Retinal pigment epithelial cell (primary cell): ENCODE measurements at places on chromosomes 12 and 14.
A peak's percentile ranks its signal among the peaks of the same experiment; 100 is the strongest.

GRCh38 chr12:42589465-42590329 is at the start of gene PRICKLE1:
Gene PRICKLE1, minus strand, starts transcription at chr12:42589746. Its CDS starts 117,230 bp downstream, at chr12:42472516.
- DNase-seq = no peak

GRCh38 chr14:90569606-90570387 is 173.0 kb downstream of the CALM1 start:
- DNase-seq = no peak

GRCh38 chr12:120363274-120363855 is 5.6 kb downstream of the MSI1 start:
- no peak for DNase-seq

DNA sequence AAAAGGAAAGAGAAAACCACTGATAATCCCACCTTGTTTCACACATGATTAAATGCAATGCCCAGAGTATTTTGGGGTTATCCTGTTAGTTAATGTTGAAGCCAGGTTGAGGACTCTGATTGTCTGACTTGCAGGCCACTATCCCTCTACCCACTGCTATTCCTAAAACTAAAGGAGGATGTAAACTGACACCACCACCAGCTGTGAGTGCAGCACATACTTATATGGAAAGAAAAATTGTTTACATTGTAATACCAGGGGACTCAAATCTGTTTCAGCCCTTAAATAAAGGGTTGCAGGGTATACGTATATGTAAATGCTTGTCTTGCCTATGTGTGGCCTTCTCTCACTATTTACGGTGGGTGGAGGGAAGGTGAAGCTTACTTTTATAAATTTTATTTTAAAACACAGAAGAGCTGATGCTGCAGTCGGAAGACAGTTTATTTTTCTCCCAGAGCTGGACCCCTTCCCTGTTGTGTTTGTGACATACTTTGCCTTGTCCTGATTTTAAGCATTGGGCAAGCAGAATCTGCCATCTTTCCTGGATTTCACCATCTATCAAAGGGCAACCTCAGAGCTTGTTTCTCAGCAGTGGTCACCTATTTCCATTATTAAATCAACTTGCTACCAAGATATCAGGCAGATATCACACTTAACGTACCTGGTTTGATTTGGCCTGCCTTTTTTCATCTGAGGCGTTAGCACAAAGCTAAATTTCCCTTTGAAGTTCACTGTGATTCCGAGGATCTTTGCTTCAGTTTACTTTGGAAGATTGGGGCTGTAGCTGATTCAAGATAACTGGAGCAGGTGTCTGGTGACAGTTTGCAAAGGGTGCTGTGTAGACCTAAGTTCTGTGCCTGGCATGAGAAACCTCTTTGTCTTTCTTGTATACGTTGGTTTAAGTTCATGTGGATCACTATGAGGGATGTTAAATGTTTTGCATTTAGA is 25.2 kb downstream of the DAAM1 start:
- DNase-seq = no peak

DNA sequence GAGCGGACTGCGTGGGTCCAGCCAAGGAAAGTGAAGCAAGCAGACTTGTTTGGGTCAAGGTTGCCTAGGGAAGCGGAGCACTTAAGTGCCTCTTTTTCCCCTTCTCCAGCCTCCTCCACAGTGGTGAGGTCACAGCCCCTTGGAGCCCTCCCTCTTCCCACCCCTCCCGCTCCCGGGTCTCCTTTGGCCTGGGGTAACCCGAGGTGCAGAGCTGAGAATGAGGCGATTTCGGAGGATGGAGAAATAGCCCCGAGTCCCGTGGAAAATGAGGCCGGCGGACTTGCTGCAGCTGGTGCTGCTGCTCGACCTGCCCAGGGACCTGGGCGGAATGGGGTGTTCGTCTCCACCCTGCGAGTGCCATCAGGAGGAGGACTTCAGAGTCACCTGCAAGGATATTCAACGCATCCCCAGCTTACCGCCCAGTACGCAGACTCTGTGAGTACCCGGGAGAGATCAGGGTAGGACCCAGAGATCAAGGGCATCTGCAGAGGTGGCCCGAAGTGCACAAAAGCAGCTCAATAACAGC is at the start of gene TSHR:
Gene TSHR (plus strand): TSS at position 206 of the 526 bp plus-strand sequence. CDS start 60 bp downstream, at position 266.
- DNase-seq = no peak

- no peak for DNase-seq
These were observed 2.5 kb upstream of the SALL2 start for GRCh38 chr14:21528381-21529348.

- no peak for DNase-seq
These were observed 21.7 kb downstream of the BORCS5 start for GRCh38 chr12:12378616-12379015.

- no peak for DNase-seq
These were observed 369.3 kb downstream of the NUAK1 start for GRCh38 chr12:105769486-105769885.

GRCh38 chr12:124426594-124427555 is 132.0 kb downstream of the RFLNA start:
- no peak for DNase-seq

DNA sequence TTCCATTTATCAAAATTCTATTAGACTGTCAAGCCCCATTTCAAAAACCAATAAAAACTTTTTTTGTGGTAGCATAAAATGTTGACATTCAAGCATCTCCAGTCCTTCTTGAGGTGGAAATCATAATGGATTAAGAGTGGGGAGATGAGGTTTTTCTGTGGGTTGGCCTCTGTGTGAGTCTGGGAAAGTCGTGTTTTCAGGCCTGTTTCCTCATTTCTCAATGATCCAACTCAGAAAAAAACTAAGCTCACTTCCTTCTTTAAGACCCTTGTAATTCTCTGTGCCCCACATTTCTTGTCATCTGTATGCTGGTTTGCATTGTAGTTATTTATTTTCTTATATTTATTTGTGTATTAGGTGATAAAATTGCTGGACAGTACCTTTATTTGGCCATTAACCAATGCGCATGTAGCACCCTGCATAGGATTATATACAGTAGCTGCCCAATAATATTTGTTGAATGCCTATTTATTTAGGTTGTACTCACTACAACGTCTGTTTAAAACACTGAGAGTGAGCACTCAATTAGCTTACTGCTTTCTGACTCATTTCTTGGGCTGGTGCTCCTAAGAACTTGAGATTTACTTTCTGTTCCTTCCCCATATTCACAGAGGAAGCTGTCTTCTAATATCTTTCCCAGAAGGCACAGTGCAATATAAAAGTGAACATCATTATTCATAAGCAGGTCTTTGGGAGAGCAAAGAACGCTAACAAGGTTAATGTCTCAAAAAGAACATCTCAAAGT is 121.9 kb downstream of the DNAI7 start:
- no peak for DNase-seq

DNA sequence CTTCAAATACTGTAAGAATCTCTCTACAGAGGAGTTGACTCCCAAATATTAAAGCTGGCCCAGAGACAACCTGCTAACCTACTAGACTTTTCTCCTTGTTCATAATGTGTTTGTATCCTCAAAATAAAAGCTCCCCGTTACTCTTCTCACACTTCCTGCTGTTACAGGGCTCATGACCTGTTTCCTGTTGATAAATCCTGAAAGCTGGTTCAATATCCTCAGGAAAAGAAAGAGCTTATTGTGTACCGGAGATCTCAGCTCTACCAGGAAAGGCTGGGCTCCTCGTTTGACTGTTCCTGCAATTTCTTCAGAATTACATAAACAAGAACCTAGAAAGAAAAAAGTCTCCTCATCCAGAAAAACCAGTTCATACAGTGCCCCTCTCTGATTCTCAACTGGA is 30.8 kb downstream of the CLEC1A start:
- no peak for DNase-seq

- DNase-seq = no peak
These were observed 211.6 kb downstream of the FBXL14 start for GRCh38 chr12:1382826-1383225.

DNA sequence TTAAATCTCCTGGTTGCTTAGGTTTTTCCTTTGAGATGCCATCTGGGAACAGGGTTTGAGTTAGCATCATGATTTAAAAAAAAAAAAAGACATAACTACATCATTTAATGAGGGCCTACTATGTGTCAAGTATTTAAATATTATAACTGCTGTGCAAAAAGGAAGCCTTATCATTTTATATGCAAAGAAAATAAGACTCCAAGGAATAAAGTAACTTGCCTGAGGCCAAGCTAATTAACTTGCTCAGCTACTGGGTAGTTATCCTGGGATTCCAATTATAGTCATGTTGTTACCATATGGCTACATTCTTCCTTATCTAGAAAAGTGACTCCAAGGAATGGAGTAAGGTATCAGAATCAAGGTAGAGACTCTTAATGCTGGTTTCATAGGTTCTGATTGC is 123.5 kb downstream of the SLC41A2 start:
- DNase-seq = no peak

- DNase-seq = no peak
These were observed 177.9 kb downstream of the PHLDA1 start for GRCh38 chr12:75853626-75854025.

DNA sequence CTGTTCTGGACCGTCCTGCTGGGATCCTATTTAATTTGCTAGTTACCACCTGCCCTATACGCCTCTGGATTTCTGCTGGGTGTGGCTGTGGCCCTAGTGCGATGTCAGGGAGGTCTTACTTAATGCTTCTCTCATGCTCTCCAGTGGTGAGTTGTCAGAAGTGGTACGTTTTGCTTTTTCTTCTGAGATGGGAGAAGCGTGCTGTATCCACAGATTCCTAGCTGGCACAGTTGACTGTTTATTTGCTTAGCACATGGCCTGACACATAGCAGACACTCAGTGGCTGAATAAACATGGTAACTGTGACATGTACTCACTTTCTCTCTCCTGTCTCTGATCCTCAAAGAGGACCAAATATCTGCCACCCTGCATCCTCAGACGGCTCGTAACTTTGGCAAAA is 107.3 kb downstream of the CACNA1C start:
- no peak for DNase-seq

GRCh38 chr14:90797451-90797850 is 18.8 kb downstream of the TTC7B start:
- DNase-seq = no peak

GRCh38 chr14:60300019-60300418 is 51.0 kb downstream of the PPM1A start:
- DNase-seq = no peak

DNA sequence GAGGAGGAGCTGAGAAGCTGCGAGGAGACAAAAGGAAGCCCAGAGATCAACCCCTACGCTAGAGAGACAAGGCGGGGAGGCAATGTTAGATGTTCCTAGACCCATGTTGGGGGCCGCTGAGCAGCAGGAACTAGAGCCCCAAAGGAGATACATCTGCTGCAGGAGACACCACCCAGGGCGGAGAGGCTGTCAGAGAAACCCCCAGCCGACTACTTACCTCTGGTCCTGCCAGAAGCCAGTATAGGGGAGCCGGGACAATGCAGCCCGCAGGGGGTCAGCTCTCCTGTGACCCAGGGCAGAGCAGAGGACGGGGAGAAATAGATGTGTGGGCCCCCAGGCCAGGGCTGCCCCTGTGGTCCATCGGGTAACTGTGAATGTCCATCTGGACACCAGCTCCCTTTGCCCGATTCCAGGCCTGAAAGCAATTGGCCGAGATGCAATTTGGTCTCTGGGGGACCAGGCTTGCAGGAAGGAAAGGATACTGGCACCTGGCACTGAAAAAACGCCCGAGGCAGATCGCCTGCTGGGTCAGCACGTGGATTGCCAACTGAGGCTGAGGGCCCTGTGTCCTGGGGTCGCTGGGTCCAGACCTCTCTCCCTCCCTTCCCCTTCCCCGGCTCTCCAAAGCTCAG is 34.9 kb downstream of the SYNE3 start:
- no peak for DNase-seq

DNA sequence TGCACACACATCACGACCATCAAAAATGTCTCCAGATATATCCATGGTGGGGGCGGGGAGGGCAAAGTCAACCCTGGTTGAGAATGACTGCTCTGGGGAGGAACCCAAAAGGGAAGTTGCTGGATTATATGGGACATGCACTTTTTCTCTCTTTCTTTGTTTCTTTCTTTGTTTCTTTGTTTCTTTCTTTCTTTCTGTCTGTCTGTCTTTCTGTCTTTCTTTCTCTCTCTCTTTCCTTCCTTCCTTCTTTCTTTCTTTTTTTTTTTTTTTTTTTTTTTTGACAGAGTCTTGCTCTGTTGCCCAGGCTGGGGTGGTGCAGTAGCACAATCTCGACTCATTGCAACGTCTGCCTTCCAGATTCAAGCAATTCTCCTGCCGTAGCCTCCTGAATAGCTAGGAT is 71.5 kb downstream of the TBX5 start:
- DNase-seq = no peak

- no peak for DNase-seq
These were observed 86.3 kb downstream of the KIF26A start for GRCh38 chr14:104224506-104225277.

GRCh38 chr14:68599896-68600610 is 192.8 kb downstream of the ZFP36L1 start:
- peak; percentile 81 for DNase-seq

GRCh38 chr14:26370115-26370514 is 227.7 kb downstream of the NOVA1 start:
- peak; percentile 86 for DNase-seq

DNA sequence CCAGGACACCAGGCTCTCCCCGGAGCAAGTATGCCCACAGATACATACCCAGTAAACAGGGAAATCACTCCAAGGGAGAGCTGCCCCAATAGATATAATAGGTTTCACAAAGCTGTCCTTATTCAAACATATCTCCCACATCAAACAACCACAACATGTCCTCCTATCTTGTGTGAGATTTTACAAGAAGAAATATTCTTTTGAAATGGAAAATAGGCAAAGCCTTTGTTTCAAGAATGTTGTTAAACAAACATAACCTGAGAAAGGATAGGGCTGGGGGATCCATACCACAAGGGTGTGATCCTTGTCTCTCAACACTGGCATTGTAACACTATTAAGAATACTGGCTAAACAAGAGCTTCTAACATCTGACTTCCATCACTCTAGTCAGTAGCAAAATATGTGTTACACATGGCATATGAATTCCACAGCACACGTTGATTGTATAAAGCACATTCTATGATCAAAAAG is 32.9 kb downstream of the LGR5 start:
- DNase-seq = no peak

DNA sequence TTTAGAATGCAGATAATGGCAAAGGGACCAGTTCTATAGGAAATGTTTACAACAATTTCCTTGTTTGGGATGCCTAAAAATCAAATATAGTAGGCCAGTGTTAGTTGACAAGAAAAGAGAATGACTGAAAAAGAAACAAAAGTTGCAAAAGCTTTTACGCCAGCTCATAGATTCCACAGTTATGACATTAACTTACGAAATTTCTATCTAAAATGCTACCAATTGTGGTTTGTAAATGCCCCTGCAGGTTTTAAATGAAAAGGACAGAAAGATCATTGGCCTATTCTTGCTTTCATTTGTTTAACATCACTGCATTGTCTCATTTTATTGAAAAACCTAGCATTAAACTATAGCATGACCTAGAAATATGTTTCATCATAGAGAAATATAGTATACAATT is 345.8 kb downstream of the CCDC91 start:
- DNase-seq = no peak

DNA sequence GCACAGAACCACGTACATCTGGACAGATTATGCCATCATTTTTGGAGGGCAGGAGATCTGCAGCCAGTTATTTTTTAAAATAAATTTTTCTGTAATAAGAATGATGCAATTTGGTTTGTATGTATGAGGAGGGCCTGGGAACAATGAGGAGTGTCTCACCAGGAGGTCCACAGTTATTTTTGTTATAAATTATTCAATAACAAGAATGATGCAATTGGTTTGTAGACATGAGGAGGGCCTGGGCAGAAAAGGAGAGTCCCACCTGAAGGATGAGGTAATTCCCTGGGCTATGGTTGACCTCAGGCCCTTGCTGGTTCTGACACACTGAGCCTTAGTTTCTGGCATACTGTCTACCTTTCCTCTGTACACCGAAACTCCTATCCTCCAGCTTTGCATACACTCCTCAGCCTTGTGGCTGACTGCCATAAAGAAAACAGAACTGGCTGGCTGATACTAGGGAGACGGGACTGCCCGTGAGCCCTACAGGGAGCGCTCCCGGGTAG is 9.0 kb upstream of the DCD start:
- no peak for DNase-seq
